DMS153 (cell line): ENCODE measurements at places on chromosomes 6 and 20.

DNA sequence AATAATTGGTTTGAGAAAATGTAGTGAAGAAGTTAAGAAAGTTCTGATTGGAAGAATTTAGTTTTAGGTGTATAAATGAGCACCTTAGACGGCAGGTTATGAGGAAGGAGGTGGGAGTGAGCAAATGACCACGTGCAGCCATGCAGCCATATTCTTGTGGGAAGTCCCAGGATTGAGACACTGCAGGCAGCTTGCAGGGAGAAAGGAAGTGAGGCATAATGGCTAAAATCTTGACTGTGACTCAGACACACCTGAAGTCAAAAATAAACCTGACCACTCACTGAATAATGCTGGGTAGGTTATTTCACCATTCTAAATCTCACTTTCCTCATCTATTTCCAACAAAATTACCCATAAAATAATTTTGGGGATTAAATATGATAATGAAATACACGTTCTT, 16.6 kb downstream of the DSE start:
- no peak for DNase-seq

DNA sequence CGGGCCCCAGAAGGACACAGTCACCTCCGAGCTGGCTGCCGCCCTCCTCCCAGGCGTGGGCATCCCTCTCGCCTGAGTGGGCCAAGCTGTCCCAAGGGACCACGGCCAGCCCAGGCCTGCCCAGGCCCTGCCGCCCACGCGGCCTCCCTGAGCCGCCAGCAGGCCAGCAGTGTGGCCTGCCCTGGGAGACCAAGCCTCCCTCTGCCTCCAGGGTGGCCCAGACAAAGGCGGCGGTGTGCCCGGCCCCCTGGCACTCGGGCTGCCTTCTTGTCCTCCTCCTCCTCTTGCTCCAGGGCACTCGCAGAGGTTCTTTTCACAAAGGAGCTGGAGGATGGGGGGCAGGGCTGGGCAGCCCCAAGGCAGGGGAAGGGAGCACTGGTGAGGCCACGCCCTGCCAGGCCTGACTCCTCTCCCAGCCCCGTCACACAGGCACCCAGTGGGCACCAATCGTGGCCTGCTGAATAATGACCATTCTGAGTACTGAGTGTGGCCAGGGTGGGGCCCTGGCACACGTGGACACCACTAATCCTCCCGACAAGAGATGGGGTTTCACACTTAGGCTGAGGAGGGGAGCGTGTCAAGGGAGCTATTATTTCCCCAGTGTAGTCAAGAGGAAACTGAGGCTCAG, 25.3 kb downstream of the NOL4L start:
- DNase-seq, result no peak

- no peak for DNase-seq
Observed at GRCh38 chr6:56729719-56730118, 87.0 kb upstream of the DST start.

DNA sequence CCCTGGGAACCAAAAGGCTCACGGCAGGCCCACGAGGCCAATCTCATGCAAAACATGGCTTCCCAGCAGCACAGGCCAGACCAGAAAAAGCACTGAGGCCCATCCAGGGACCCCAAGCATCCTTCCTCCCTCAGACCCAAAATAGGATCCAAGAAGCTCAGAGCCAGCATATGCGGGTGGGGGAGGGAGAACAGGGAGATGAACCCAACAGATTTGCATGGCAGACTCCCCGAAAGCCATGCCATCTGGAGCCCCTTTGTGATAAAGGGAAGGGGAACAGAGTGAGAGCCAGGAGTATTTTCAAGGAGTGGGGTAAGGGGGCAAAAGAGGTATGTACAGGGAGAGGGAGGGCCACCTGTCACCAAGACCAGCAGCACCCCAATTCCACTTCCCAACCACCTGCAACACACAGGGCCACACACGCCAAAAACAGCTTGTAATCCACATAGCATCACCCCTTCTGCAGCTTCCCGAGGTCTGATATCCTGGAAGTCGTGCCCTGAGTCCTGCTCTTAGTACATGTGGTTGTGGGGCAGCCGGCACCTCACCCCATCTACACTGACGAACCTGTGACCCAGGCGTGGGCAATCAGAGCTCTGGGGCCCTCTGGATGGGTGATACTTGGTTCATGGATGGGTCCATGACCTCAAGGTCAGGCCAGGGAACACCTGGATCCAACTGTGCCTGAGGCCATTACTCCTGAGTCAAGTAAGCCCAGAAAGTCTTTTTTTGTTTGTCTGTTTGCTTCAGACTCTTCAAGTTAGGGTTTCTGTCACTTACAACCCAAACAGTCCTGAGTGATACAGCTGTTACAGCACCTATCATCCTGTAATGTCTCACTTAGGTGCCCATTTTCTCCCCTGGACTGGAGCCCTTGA, 24.4 kb downstream of the PREX1 start:
- no peak for DNase-seq

DNA sequence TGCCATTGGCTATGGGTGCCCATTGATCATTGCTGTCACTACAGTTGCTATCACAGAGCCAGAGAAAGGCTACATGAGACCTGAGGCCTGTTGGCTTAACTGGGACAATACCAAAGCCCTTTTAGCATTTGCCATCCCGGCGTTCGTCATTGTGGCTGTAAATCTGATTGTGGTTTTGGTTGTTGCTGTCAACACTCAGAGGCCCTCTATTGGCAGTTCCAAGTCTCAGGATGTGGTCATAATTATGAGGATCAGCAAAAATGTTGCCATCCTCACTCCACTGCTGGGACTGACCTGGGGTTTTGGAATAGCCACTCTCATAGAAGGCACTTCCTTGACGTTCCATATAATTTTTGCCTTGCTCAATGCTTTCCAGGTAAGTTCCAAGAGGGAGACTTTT, 16.4 kb downstream of the ADGRF4 start:
- DNase-seq, result no peak

DNA sequence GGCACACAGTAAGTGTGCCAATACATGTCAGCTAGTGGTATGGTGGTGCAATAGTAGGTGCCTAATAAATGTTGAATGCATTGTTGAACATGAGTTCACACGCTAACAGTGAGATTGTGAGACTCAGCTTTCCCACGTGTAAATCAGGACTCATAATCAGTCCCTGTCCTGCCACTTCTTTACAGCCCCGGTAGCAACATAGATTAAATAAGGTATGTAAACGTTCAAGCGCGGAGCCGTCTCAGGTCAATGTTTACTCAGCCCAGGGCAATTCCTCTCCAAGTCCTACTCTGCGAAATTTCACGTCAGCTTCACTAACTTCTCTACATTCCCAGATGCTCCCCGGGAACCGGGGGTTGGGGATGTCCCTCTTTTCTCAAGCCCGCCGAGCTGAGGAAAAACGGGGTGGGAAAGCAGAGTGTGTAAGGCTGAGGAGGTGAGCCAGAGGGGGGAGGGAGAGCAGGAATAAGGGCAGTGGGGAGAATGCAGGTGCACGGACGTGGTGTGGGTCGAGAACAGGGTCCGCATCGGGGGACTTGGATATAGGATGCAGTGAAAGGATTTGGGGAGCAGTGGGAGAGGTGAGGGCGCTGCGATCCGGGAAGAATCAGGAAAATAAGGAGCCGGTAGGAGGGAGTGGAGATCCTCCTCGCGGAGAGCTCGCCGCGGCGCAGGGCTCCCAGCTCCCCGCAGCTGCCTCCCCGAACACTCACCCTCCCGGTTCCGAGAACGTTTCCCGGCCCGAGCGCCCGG, 544 bp upstream of the TP53INP2 start:
- DNase-seq, result peak; percentile 21

GRCh38 chr6:27168108-27168507, 79.4 kb upstream of the PRSS16 start:
- no peak for DNase-seq

DNA sequence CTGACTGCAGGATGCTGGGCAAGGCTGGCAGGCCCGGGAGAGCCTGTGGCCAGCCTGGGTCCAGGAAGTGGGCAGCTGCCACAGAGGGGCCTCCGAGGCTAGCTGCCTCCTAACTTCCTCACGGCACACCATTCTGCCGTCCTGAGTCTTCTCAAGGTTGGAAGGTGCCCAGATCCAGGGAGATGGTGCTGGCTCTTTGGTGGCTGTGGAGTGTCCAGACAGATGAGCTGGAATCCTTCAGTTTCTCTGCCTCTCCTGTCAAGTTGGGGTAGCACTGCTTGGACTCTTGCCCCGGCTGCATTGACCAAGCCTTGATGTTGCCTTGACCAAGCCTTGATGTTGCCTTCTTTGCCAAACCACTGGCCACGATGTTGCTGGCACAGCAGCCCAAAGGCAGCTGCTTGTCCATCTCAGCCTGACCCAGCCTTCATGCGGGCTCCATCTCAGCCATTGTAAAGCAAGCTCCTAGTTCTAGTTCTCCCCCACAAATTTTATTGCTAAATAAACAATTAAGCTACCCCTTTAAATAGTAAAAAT, 75.1 kb upstream of the AFDN start:
- DNase-seq, result no peak

DNA sequence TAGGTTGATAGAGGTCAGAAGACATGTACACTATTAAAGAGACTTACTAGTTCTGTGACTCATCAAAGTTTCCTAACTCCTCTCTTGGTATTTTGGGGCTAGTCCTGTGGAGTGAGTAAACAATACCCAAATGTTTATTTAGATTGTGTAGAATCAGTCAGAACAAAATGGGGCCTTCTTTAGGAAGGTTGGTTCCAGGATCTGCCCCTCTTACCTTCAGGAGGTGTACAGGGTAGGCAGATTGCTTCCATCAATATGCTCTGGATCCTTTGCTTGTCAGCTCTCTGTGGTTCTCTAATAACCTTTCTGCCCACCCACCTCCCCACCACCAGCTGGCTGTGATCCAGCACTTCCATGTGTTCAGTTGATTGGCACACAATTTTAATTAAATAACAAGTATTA, 107.0 kb downstream of the POPDC3 start:
- no peak for DNase-seq

GRCh38 chr6:113104541-113104940, 752.6 kb upstream of the MARCKS start:
- no peak for DNase-seq

- no peak for DNase-seq
Observed at GRCh38 chr6:111972745-111973117, 81.2 kb upstream of the CCN6 start.

GRCh38 chr20:21571841-21572690, 58.2 kb upstream of the NKX2-2 start:
- DNase-seq, result no peak

DNA sequence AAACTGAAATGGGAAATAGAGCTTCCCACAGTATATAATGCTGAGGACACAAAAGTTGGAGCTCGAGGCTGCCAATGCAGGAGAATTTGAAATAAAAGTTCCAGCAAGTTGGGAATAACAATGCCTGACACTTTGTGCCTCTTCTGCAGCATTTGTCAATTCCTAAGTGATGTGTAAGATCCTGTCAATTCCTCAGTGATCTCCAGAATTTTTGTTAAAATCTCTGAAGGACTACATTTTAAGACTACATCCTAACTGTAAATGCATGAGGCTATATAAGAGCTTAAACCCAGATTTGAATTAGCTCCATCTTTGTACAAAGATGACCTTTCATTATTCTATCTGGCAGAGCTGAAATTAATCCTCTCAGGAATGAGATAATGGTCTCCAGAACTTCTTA, 208.2 kb downstream of the COL12A1 start:
- no peak for DNase-seq

DNA sequence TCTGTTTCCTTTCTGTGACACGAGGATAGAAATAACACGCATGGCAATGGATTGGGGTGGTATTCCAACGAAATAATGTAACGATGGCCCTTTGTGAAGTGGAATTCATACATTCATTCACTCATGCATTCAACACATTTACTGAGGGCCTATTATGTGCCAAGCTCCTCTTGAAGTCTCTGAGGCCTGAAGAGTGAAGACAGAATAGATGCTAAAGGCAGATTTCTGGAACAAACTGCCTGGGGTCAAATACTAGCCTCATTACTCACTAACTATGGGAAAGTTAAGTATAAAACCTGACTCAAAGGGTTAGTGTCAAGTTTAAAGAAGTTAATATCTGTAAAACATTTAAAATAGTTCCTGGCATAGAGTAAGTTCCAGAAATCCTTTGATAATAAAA, 279.6 kb upstream of the SULF2 start:
- no peak for DNase-seq

GRCh38 chr20:57389695-57390603, 1.2 kb upstream of the RBM38 start:
- no peak for DNase-seq

- no peak for DNase-seq
Observed at GRCh38 chr6:63887002-63887751, 251.6 kb downstream of the PHF3 start.

DNA sequence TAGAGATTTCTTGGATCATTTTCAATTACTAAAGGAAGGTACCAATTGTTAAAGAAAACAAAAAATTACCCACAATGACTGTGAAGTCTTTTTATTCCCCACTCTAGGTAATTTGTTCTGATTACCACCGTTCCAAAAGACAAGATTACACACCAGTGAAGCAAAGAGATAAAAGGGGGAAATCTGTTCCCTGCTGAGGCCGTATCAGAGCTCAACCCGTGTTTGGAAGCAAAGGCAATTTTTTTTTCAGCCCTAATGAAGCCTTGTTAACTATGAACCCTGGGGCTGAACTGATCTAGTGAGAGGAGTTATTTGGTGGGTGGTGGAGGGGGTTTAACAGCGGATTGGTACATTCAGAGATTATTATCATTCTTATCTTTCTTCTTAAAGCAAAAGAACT, 128.5 kb downstream of the ALDH8A1 start:
- DNase-seq, result no peak

DNA sequence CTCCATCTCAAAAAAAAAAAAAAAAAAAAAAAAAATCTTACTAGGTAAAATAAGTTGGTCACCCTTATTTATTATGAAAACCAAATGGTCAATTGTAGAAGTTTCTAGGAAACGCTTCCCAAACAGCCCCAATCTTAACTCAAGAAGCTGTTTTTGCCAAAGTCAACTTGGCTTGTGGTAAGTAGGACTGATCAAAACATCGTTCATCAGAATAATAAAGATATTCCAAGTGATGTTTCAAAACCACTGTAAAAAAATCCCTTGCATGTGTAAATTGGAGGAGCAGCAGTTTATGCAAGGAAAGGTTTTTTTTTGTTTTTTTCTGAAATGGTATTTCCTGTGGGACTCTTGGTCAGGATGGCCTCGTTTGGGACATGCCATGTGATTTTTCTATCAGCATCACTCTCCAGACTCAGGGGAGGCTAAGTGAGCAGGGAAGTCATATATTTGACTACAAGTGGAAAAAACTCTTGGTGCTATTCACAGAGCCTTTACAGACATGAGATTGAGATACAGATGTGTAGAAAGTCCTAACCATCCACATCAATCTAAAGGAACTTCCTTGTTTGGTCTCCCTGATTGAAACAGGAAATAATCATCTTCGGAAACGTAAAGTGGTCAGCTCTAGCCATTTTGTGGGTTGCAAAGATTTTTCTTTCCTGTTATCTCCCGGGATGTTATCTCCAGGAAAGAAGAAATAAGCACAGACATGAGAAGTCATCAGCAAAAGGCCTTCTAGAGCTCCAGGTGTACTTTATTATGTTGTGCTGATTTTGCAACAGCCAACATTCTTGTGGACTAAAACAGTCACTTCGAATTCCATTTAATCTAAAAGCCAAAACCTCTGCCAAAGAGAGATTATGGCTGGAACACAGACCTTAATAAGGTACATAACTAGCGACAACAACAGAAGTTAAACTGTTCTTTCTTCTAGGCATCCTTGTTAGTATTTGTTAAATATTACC, 177.8 kb downstream of the EDN1 start:
- no peak for DNase-seq
